ENCODE measurements at places on chromosomes 1 and 21.

GRCh38 chr1:29875557-29876028 is 639.3 kb downstream of the PTPRU start:
- DNase-seq: no peak
- H3K27ac ChIP-seq: no peak overlapping the region
- H3K4me1 ChIP-seq: no peaks in the 10 kb centered on the region
- H3K36me3 ChIP-seq: no peaks in the 10 kb centered on the region

DNA sequence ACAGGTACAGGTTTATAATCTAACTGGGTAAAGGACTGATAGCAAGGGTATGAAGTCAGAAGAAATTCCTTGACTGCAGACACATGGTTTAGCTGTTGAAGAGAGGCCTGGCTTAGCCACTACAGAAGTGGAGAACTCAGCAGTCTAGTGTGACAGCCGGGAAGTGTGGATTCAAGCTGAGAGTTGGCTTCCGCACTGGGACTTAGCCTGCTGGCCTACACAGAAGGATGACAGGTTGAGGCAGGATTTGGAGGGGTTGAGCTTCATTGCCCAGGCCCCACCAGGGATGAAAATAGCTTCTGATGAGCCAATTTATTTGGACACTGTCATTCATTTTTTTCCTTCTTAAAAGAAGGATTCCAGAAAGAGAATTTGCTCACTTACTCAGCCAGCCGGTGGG is 284.4 kb downstream of the PCP4 start:
- no peak overlapping the region for H3K4me3 ChIP-seq
- H3K4me1 ChIP-seq: no peaks in the 10 kb centered on the region
- no peak overlapping the region for H3K27ac ChIP-seq
- H3K27me3 ChIP-seq: no peaks in the 10 kb centered on the region
- DNase-seq: no peak
- H3K36me3 ChIP-seq: no peaks in the 10 kb centered on the region

- no peaks in the 10 kb centered on the region for H3K36me3 ChIP-seq
- H3K27ac ChIP-seq: no peak overlapping the region
- no peak for DNase-seq
Observed at GRCh38 chr1:93820554-93821422, 58.2 kb downstream of the DNTTIP2 start.

DNA sequence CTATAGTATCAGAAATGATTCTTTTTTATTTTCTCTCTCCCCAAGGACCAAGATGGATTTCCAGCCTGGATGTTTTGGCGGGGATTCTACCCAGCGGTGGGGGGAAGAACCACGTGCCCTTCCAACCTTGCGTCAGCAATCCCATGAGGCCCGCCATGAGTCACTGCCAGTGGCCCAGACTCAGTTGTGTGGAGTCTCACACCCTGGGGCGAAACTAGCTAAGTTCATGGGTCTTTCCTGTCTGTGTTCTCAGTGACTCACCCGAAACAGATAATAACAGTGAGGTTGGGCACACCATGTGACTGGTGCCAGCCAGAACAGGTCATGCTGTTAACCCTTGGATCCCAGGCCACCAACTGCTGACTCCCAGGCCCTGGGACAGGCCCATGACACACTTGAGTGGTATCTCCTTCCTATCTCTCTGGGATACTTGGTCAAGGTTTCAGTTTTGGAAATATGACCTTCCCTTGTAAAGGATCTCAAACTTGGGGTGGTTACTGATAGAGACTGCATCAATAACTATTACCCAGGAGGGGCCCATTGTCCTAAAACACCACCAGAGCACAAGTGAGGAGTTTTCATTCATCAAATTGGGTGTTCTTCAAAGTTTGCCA is 98.0 kb upstream of the DUSP10 start:
- no peak overlapping the region for H3K27ac ChIP-seq
- no peak overlapping the region for H3K4me3 ChIP-seq
- no peaks in the 10 kb centered on the region for H3K27me3 ChIP-seq
- H3K36me3 ChIP-seq: no peaks in the 10 kb centered on the region
- H3K4me1 ChIP-seq: peaks cover 10% of the 10 kb centered on the region
- DNase-seq: no peak
